ENCODE measurements at places on chromosomes 2 and 18.

GRCh38 chr18:10457767-10458166, 3.3 kb downstream of the APCDD1 start:
- DNase-seq, result no peak

GRCh38 chr2:155546721-155547555, 785.6 kb downstream of the NR4A2 start:
- no peak for DNase-seq

- no peak for DNase-seq
These were observed 147.0 kb downstream of the ANTXR1 start for GRCh38 chr2:69159986-69160385.

GRCh38 chr2:204871231-204871953, 326.1 kb downstream of the PARD3B start:
- DNase-seq, result peak; percentile 43

DNA sequence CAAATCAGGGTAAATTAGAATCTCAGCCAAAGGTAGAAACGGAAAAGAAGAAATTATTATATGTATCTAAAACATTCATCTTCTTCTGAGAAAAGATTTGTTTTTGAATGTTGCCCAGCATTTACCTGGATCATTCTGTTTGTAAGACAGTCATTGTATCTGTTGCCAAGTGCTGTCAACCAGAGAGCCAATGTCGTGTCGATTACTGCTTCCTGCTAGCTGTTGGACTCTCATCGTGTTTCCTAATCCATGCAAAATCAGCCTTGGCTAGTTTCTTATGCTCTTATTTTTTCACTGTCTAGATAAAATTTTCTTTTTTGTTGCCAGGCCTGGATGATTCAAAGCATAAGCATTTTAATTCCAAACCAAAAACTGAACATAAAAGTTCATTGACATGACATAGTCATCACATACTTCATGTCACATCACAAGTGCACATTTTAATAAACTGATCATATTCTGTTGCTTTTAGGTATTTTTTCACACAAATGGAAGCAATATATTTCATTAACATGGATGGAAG, 202.3 kb downstream of the KCNH7 start:
- no peak for DNase-seq

GRCh38 chr18:47204908-47205522, 28.9 kb upstream of the IER3IP1 start:
- DNase-seq, result peak; percentile 37

- no peak for DNase-seq
These were observed 44.7 kb downstream of the ATF2 start for GRCh38 chr2:175123254-175123653.

GRCh38 chr2:38659115-38659514, 6.8 kb upstream of the GALM start:
- DNase-seq, result no peak

- peak; percentile 27 for DNase-seq
These were observed 76.4 kb upstream of the MGAT5 start for GRCh38 chr2:134177351-134177931.

DNA sequence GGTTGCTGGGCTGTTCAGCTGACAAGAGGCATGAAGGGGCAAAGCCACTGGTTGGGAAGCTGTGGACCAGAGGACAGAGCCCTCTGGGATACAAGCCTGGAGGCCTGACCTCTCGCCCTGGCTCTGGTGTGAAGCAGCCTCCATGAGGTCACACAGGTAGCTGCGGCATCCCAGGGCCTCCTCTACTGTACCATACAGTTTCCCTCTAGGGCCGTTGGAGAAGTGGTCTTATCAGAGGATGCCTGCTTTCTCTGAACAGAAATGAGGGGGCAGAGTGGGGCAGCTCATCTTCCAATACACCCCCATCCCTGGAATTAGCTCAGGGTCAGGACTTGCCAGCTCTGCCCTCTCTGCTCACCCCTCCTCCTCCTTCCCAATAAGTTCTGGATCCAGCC, 135.1 kb upstream of the SMAD2 start:
- no peak for DNase-seq

DNA sequence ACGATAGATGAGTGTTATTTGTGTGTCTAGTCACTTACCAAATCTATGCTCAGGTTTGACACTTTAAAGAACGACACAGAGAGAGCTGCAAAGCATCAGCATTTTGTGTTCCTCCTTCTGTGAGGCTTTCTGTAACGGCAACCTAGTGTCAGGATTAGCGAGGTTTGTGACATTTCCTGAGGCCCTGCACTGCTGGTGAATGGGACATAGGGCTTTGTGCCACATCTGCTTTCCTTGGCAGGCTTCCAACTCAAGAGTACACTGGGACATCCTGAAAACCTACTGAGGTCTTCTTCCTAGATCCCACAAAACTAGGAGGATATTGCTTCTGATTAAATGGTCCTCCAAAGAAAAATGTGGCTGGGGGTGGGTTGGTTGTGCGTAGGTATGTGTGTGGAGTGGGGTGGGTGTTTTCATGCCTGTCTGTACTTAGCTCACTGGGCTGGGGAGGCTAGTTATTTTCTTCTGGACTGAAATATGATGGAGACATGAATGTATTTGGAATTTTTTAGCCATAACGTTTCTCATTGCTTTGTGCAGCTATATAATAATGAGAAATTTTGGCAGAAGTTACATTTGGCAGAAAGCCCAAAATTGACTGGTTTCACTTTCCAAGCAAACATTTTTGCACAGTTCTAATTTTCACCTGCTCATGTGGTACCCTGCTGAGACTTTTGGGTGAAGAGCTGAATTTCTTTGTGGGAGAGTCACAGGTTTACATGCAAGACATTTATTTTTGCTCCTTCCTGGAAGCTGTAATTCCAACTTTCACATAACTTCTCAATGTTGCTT, 308.4 kb downstream of the XIRP2 start:
- DNase-seq, result peak; percentile 55

DNA sequence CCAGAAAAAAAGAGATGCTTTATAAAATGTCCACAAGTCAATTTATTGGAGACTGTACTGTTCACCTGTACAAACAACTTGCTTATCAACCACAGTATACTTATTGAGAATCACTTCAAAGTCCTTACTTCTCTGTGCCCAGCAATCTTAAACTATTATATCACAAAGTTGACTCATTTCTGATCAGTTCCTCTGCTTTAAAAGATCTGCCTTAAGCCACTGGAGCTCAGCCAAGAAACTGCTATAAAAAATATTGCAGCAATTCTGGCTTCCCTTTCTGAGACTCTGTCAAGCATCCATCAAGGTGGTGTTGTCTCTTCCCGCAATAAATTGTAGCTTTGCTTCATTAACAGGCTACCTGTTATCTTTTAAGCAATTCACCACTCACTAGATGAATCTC, 375.2 kb upstream of the SPHKAP start:
- peak; percentile 68 for DNase-seq

DNA sequence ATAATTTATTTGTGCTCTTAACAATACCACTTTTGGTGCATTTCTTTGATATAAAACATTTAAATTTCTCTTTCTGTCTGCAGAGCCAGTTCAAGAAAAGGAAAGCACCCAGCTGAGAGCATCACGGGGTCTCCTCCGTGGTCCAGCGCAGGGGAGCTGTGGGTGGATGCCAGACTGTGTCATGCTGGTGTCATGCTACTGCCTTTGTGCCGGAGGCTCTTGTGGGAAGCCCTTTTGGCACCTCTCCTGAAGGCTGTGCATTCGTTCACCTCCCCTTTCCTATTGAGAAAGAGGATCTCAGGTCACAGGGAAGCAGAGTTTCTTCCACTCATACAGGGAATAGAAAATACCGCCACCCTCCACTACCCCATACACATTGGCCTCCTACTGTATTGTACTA, 450.4 kb downstream of the GALR1 start:
- no peak for DNase-seq

DNA sequence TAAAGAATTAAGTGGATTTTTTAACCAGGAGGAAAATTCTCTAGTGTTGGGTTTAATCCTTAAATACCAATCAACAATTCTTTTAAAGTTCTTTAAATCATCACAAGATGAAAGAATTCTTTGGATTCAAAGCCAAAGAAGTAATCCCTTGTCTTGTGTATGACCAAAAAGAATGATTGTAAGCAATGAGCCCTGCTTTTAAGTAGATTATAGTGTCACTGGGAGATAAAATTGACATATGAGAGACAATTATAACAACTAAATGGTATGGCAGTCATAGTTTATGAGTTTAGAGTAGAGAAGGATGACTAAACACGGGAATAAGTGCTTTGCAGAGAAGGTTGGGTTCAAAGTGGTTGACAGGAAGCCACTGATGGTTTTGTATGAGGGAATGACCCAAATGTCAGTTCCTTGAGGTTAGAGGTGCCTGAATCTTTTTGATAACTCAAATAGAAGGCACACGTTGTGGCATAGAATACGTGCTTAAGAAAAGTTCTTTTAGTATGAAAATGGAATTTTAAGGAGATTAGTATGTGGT, 199.6 kb upstream of the TCF4 start:
- DNase-seq, result no peak

GRCh38 chr2:103462712-103463111, 700.9 kb downstream of the TMEM182 start:
- DNase-seq, result no peak
